SJCRH30 (cell line): ENCODE measurements at places on chromosomes 3 and 15. TPM values are rescaled to one million over a fixed set of nuclear protein-coding genes. Genes with fewer than 3 reads are reported as not detected.

- peak; percentile 49 for DNase-seq
Measured at GRCh38 chr3:171459137-171459941, 866 bp downstream of the TNIK start.

CYP8B1 gene
- total RNA-seq: not detected in 2 replicates

DNA sequence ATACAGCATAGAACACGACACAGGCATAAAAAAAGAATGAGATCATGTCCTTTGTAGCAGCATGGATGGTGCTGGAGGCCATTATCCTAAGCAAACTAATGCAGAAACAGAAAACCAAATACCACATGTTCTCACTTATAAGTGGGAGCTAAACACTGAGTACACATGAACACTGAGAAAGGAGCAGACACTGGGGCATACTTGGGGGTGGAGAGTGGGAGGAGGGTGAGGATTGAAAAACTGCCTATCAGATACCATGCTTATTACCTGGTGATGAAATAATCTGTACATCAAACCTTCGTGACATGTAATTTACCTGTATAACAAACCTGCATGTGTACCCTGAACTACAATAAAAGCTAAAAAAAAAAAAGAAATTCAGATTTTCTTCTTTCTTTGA lies 100.4 kb downstream of the PPM1L start:
- DNase-seq: no peak

- peak; percentile 82 for DNase-seq
Measured at GRCh38 chr3:9955067-9955502, 2.9 kb upstream of the PRRT3 start.

LRRC49 gene
- total RNA-seq: 12.6 and 21.1 TPM in 2 replicates
